Ecto neural progenitor cell (in vitro differentiated cells): ENCODE measurements at places on chromosomes 2 and 18.

GRCh38 chr2:14552818-14553217 is 79.7 kb upstream of the LRATD1 start:
- no peak for DNase-seq

DNA sequence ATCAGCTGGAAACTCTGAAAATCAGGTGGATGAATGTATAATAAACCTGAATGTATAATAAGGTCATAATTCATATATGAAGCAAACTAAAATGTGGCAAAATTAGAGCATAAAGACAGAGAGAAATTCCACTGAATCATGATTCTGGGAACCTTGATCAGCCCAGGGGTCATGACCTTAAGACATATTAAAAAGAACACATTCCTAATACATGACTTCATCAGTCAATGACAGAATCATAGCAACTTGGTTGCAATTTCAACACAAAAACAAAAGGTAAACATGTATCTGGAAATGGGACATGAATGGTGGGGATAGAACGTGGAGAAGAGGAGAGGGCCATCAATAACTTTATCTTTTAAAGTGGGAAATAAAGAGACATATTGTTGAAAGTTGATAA is 17.6 kb downstream of the AFF3 start:
- DNase-seq, result no peak

GRCh38 chr2:130825231-130825965 is 11.3 kb upstream of the ARHGEF4 start:
- peak; percentile 46 for DNase-seq

GRCh38 chr2:100972452-100972851 is 29.6 kb upstream of the RPL31 start:
- no peak for DNase-seq

DNA sequence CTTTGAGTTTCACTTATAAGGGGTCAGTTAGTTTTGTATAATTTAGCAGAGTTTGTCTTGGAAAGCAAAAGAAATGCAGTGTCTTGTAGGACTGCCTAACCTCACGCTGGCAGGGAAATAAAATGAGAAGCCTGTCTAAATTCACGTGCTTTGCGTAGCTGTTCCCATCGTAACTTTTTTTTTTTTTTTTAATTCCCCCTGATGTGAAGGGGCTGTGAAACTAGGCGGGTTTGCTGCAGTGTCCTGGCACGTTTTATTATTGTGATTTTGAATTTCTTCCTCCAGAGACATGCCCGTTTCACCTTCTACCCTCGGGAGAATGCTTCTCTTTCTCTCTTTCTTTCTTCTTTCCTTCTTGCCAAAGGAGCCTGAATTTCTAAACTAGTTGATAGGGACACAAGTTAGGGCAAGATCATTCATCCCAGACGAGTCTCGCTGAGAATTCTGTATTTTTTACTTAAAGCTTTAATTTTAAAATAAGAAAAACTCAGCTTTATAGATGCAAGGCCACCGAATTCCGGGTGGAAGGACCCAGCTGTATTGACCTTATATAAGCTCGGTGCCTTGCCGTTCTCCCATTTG is 2.3 kb downstream of the MEIS1 start:
- DNase-seq, result no peak

DNA sequence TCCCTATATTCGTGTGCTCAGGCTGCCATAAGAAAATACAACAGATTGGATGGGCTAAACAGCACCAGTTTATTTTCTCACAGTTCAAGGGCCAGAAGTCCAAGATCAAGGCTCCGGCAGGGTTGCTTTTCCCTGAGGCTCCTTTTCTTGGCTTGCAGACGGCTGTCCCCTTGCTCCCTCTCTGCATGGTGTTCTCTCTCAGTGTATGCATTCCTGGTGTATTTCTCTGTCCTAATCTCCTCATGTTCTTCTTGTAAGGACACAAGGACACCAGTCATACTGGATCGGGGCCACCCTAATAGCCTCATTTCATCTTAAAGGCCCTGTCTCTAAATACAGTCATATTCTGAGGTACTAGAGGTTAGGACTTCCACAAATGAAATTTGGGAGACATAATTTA is 62.6 kb upstream of the SLC16A14 start:
- no peak for DNase-seq

DNA sequence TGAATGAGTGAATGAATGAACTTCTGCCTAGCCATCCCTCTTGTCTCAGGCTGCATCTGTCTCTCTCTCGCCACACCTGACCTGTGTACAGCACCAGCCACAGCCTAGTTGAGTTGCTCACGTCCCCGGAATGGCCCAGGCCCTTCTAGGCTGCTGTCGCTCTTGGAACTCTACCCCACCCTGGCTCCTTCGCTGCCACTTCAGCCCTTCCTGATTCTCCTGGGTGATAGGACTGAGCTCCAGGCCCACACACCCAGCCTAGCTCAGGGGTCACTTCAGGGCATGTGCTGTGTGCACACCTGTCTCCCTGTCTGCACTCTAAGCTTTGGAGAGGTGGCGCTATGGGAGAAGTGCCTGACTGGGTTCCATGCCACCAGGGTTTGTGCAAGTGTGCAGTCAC is 236.6 kb downstream of the GLI2 start:
- DNase-seq, result no peak

DNA sequence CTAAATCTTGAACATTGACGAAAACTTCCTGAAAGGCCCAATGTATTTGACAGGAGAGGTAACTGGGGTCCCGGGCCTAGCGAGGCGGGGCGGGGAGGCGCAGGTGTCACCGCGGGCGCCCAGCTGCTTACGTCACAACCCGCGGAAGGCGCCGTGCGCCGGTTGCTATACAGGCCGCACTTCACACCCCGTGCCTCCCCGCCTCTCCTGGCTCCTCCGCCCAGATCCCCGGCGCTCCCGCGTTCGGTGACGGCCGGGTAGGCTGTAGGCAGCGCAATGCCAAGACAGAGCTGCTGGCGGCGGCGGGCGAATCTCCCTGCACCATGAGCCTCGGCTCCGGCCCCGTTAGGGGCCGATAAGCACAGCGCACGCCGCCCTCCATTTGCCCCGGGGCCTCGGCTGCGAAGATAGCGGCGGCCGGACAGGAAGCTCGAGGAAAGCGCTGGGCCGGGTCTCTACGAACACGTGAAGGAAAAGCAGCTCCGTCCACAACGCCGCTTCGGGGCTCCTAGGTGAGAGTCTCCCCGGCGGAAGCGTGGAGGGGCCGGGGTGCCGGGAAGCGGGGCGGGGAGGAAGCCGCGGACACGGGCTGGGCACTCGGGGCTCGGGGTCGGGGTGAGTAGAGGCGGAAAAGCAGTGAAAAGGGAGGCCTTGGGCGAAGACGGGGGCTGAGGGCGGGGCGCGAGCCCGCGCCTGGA is at the start of gene RNF138:
RNF138 (plus strand) TSS at position 151 of the 698 bp plus-strand sequence. CDS start 903 bp downstream, outside the sequence.
- DNase-seq, result peak; percentile 89

DNA sequence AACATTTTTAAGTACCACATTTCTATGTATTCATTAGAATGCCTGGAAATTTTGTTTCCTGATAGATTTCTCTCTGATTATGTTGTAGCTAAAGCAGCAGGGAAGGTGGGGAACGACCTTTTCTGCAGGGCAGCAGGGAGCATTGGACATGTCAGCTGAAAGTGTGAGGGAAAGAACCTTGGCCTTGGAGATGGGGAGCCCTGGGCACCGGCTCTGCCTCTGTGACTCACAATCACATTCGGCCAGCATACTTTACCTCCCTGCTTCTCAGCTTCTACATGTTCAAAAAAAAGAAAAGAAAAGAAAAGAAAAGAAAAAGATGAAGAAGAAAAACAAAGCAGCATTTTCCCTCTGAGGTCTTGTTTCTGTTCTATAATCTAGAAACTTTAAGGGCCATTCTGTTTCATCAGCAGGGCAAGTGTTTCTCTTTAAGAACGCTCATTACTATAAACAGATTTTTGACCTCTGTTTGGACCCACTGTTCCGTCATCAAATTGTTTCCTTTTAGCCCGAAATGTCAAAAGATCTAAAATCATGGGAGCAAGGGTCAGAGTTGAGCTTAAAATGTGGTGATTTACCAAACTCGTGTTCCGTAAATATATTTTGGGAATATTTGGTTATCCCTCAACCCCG is 27.9 kb downstream of the SETBP1 start:
- DNase-seq, result no peak

DNA sequence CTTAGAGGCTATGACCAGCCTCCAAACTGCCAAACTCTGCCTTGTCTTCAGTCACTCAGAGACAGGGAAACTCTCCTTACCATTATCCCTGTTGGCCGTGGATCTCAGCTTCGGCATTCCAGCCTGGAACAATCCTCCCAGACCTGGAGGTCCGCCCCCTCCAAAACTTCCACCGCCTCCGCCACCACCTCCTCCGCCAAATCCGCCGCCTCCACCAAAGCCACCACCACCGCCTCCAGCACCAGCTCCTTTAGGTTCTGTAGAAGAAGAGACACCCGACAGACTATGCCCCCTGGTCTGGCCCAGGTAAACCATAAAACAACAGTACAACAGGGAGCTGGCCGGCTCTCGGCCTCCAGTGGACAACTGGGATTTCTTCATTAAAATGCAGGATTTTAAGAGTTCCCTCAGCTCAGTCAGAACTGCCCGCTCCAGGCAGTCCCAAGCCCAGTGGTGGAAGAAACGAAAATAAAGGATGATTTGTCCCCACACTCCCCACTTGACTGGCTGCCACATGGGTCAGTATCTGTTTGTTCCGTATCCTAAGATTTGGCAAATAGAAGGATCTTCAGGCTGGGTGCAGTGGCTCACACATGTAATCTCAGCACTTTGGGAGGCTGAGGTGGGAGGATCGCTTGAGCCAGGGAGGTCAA is 22.4 kb downstream of the WIPF1 start:
- no peak for DNase-seq

DNA sequence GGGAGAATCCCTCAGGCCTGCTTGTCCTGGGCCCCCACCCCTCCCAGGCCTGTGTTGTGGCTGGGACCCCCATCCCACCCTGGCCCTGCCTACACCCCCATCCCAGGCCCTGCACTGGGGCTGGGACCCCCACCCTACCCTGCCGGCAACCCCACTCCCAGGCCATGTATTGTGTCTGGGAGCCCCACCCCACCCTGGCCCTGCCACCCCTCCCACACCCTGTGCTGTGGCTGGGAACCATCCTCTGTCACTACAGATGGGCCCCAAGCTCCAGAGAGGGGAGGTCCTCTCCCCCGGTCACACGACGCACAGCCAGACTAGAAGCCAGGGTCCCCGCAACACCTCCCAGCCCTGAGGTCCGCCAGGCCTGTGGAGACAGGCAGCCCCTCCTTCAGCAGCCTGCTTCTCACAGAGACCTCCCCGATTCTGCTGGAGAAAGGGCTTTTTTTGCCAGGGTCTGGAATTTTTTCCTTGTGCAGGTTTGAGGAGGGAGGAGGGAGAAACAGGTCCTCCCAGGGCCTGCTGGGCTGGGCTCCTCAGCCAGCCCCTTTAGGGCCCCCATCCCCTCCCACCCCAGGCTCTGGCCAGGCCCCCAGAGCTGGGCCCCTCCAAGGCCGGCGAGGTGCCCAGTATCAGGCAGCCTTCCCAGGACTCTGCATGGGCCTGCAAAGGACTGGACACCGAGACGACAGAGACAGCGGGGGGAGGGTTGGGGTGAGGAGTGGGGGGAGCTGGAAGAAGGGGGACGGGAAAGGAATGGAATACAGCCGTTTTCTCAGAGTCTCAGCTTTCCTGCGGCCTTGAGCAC is 28.0 kb downstream of the KIF1A start:
- no peak for DNase-seq

- DNase-seq, result no peak
Measured at GRCh38 chr2:64568836-64569235, 44.7 kb downstream of the AFTPH start.

DNA sequence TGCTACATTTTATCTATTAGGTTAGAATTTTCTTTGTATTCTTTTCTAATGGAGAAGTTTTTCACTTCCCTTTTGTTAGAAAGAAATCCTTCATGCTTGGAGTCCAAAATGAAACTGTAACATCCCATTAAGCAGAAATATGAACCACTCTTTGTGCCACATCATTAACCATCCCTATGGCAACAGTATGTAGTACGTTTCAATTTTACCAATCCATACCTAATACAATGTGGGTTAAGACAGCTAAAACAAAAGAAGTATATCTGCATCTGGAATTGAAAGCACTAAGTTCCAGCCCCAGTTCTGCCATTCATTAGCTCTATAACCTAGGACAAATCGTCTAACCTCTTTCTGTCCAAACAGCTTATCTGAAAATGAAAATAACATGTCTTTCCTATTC is 409.2 kb upstream of the SPHKAP start:
- DNase-seq, result no peak

DNA sequence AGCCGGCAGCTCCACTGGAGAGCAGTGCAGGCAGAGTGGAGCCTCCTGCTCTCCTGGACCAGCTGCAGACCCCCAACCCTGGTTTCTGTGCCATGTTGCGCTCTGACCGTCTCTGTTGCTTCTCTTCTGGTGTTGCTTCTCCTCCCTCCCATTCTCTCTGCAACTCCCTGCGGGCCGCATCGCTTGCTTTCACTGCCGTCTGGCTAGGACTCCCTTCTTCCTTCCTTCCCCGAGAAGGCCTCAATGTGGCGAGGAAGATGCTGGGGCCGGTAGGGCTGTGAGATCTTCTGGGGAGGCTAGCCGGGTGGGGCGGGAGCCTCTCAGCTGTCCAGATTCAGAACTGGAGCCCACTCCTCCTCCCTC is 6.2 kb downstream of the DNAJB2 start:
- no peak for DNase-seq

DNA sequence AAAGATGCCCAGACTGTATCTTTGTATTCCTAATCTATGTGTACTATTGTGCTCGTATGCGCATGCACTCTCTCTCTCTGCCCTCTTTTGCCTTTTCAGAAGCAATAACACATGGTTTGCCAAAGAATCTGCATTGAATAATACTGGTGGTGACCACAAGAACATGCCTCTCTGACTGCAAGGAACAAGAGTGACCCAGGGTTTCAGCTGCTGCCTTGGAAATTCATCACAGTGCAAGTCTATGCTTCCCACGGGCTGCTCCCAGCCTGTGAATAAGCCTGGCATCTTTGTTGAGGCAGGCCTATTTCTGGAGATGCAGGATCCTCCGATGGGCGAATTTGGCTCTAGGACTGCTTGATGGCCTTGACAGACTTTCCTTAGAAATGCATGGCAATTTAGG is 689.4 kb upstream of the FANCL start:
- no peak for DNase-seq

DNA sequence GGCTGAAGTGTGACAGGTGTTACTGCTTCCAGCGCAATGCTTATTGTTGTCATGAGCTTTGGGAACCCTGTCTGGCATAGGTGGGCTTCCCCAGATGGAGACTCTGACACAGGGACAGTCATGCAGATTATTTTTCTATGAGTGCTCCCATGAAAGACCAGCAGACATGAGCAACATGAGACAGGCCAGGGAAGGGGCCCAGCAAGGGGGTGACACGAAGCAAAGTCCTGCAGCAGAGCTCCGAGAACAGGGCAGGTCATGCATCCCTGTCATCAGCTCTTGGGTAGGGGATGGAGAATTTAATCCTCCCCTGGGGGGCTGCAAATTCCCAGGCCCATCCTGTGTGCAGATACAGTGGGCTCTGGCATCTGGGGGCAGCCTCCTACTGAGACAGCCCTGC is 77.4 kb downstream of the CTAGE1 start:
- DNase-seq, result no peak
